Activated CD8-positive, alpha-beta memory T cell treated with anti-CD3 and anti-CD28 coated beads for 1 hour (primary cell): ENCODE measurements at places on chromosomes 5 and 9.

DNA sequence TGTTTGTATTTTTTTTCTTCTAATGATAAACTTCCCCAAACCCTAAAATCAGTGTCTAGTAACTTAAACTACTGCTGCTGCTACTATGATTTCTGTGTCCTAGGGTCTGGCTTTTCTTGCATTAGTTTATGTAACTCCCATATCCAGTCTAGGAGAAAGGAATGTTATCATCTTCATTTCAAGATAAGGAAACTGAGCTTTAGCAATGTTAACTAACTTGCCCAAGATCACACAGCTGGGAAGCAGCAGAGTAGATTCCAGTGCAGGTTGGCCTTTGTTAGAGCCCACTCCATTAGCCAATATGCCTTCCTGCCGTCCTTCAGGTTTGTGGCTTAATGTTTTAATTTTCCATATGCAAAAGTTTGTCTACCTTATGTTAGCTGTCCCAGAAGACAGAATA is 10.4 kb downstream of the TMEM171 start:
- no peak for DNase-seq

DNA sequence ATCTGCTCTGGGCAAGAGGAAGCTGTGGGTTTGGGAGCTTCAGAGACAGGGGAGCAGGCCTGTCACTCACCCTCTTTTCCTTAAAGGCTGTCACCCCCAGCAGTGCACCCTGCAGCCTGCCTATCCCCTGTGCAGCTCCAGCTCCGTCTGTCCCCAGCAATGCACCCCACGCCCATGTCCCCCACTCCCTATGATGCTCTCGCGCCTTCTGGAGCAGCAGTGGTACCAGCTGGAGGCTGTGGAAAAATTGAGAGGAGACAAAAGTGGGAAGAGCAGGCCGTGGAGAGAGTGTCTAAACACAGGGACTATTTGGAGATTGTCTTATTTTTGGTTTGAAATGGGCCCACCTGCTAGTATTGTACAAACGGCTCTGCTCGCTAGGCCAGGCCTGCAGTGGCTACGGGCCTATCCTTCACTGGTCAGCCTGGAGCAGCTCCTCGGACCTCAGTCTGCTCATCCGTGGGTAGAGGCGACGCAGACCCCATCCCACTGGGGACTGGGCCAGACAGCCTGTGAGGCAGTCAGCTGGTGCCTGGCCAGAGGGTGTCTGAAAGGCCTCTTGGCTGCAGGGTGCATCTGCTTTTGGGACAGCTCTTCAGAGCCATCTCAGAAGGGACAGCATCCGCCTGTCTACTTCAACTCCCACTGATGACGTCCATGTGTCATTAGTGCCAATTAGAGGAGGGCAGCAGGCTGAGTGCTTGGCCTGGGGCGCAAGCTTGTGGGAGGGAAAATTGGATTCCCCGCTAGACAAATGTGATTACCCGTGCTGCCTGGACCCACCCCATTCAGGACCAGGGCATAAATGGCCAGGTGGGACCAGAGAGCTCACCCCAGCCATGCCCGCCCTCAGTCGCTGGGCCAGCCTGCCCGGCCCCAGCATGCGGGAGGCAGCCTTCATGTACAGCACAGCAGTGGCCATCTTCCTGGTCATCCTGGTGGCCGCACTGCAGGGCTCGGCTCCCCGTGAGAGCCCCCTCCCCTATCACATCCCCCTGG is at the start of gene DBH:
Gene DBH (plus strand): TSS at position 831 of the 999 bp plus-strand sequence. CDS start 9 bp downstream, at position 840.
- no peak for DNase-seq

- no peak for DNase-seq
These were observed 280.8 kb downstream of the AOPEP start for GRCh38 chr9:95007226-95007869.

DNA sequence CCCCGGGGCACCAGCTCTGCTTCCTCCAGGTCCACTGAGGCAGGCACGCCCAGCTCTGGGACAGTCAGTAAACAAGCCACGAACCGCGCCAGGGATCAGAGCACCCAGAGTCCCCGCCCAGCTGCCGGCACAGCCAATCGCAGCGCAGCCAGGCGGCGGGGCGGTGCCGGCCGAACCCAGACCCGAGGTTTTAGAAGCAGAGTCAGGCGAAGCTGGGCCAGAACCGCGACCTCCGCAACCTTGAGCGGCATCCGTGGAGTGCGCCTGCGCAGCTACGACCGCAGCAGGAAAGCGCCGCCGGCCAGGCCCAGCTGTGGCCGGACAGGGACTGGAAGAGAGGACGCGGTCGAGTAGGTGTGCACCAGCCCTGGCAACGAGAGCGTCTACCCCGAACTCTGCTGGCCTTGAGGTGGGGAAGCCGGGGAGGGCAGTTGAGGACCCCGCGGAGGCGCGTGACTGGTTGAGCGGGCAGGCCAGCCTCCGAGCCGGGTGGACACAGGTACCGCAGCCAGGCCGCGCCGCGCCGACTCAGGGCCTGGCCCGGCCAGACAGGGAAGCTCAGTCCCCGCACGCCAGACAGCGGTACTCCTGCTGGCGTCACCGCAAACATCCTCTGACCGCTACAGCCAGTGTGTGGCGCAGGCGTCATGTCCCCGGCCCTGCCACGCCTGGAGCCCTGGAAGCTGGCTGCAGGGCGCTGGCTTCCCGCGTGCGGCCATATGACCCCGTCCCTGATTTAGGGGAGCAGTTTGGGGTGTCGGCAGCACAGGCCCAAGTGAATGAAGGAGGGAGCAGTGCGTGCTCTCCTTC is at the start of gene CTSL:
Gene CTSL (plus strand): TSS at position 220 of the 810 bp plus-strand sequence. CDS start 1,485 bp downstream, outside the sequence.
- peak; percentile 26 for DNase-seq

- DNase-seq, result no peak
These were observed 55.1 kb downstream of the ZNF354C start for GRCh38 chr5:179115307-179115706.

DNA sequence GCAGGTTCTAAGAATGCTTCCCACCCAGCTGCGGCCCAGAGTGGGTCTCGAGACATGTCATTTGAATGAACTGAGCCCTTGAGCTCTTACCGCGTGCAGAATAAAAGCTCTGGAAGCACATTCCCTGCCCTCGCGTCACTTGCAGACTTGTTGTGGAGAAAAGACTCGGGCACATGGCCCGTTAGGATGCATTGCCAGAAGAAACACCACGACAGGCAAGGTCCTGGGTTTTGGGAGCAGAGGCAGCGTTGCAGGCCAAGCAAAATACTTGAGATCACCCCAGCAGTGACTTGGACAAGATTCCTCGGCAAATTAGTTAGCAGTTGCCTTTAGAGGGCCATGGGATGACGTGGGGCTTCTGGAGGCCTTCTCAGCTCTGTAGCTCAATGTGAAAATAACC is 170.8 kb upstream of the MSX2 start:
- no peak for DNase-seq

- DNase-seq, result no peak
These were observed 21.5 kb upstream of the SEMA4D start for GRCh38 chr9:89519366-89519805.

DNA sequence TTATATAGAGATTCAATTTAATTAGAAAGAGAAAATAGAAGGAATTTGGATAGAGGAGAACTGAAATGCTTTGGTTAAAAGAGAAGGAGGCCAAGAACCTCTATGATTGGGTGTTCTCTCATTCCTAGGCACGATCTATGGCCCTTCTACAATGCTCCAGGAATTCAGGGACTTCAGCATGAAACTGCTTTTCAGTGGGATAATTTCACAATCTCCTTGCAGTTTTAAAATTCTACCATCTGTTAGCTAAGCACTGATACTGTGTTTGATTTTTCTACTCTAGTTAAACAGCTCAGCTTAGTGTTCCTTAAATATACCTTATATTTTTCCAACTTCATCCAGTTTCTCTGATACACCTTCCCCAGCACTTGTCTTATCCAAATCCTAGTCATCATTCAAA is 141.9 kb downstream of the SSBP2 start:
- no peak for DNase-seq

- no peak for DNase-seq
These were observed 7.8 kb downstream of the ENG start for GRCh38 chr9:127846443-127847177.

GRCh38 chr9:26863074-26863473 is 29.5 kb downstream of the CAAP1 start:
- no peak for DNase-seq

DNA sequence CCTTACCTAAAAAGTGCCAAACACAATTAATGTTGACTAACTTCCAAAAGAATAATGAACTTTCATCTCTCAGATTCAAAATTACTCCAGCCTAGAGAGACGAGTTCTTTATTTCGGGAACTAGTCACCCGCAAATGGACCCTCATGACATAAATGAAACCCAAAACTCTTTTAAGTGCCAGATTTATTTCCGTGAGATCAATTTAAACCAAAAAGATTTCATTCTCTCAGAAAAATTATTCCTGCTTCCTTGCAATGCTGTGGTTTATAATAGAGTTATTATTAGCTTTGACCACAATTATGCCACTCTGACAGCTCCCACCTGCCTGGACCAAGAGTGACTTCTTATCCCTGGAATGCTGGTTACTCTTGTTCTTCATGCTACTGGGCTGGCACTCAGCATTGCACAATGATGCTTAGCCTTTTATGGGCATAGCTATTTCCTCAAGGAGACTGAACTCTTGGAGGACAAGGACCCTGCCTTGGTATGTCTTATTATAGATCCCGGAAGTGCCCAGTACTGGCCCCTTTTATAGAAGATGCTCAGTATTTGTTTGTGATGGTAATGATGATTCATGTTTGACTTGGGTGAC is 183.5 kb downstream of the SNX18 start:
- DNase-seq, result no peak

DNA sequence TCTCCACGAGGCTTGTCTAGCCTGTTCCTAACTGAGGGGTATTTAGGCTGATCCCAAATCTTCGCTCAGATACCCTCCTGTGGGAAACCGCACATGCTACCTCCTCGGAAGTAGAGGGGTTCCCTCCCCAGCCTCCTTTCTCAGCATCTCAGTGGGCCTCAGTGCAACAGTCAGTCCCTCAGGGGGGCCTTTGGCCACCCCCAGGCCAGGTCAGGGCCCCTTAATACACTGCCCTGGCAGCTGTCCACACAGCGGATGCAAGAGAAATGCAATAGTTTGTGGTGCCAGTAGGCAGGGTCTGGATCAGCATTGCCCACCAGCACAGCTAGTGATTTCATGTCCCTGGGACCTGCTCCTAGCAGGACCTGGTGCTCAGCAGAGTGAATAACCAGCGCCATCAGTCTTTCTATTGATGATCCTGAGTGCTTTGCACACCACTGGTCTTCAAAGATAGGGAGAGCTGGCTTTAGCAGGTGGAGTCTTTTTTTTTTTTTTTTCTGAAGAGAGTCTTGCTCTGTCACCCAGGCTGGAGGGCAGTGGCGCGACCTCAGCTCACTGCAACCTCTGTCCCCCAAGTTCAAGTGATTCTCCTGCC is 7.5 kb downstream of the PLPP7 start:
- no peak for DNase-seq

GRCh38 chr5:7916171-7916804 is 47.3 kb downstream of the MTRR start:
- no peak for DNase-seq

DNA sequence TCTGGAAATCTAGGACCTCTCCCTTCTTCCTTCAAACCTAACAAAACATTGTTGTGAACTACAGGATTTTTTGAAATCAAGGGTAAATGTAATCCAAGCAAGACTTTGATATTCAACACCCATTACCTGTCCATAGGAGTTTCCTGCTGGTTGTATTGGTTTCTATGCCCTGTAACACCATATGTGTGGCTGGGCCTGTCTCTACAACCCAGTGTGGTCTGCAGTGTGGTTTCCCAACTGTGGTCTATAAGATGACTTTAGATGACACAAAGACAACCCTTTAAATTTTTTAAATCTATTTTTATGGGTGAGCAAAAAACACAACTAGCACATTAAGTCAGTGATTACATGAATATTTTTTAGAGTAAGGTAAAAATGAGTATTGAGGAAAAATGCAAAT is 93.1 kb downstream of the SMIM15 start:
- DNase-seq, result no peak

- no peak for DNase-seq
These were observed 258.3 kb upstream of the NR4A3 start for GRCh38 chr9:99563364-99563763.

DNA sequence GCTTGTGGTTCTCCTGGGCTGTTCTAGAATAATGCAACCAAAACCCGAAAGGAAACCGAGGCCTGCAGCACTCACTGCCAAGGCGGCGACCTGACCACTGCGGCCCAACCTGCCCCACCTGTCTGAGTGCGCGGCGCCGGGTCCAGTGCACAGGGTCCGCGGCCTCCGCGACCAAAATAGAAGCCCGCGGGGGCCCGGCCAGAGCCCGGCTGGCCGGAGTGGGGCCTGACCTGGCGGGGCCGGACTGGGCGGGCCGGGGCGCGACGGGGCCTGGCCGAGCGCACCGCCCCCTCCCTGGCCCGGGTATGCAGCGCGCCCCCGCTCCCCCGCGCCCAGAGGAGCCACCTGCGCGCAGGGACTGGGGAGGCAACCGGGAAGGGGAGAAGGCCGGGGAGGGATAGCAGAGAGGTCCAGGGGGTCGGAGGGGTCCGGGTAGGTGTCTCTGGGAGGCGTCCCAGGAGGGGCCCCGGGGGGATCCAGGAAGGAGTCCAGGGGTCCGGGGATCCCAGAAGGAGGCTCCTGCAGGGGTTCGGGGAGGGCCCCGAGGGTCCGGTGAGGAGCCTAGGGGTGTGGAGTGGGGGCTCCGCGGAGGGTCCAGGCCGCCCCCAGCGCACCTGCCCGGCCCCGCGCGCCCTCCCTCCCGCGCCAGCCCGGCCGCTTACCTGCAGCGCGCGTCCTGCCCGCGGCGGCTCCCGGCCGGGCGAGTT is 503 bp downstream of the SEMA4D start:
- DNase-seq, result no peak

- no peak for DNase-seq
These were observed 1.0 kb downstream of the MRPS2 start for GRCh38 chr9:135501261-135502167.

DNA sequence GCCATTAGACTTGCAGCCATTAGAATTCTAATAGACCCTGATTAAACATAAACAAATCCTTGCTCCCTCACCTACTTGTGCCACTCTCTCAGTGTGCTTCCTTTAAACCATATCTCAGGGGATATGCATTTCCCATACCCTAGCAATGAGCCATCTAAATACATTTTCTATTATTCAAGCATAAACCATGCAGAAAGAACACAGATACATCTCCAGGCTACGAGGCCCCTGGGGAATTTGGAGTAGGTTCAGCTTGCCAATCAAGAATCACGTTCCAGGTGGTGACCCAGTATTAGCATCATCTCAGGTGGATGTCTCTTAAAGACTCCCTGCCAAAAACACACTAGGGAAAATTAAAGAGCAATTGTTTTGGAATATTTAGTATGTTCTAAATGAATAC is 93.0 kb upstream of the CCL21 start:
- no peak for DNase-seq

DNA sequence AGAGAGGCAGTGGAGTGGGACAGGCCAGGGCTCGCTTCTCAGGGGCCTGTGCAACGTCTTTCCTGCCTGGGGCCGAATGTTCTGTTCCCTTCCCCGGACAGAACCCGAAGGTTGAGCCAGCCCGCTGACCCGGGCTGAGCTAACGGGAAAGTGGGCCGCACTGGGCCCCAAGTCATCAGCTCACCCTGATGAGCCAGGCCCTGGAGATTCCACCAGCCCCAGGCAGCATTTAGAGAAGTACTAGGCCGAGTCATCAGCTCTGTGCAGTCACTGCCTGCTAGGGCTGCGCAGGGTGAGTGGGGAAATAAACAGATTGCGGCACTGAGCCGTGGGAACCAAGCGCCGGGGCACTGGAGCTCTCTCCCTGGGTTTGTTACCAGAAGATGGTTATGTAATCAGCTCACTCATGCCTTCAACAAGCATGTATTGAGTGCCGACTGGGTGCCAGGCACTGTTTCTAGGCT is 29.1 kb upstream of the DUSP1 start:
- no peak for DNase-seq

- DNase-seq, result no peak
These were observed 21.8 kb downstream of the RNF44 start for GRCh38 chr5:176515396-176515795.

GRCh38 chr9:86997156-86997555 is 49.9 kb upstream of the GAS1 start:
- DNase-seq, result no peak

GRCh38 chr5:95043648-95044047 is 241.2 kb downstream of the MCTP1 start:
- no peak for DNase-seq
